T-helper 17 cell (primary cell): ENCODE measurements at places on chromosomes 5 and 9.

DNA sequence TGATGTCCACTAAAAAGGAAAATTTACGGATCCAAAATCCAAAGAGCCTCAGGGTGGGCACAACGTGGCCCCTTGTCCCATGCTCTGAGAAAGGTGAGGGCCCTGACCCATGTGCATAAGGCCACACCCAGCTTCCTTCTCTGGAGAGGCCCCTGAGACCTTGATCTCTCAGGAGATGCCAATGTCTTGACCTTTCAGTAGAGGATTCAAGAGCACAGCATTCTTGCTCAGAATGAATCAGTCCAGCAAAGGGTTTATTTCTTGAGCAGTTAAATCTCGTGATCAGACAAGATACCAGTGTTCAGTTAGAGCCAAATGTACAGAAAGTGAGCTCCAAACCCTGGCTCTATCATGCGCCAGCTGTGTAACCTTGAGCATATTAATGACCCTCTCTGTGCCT is 115.9 kb upstream of the DAPK1 start:
- no peak for DNase-seq

DNA sequence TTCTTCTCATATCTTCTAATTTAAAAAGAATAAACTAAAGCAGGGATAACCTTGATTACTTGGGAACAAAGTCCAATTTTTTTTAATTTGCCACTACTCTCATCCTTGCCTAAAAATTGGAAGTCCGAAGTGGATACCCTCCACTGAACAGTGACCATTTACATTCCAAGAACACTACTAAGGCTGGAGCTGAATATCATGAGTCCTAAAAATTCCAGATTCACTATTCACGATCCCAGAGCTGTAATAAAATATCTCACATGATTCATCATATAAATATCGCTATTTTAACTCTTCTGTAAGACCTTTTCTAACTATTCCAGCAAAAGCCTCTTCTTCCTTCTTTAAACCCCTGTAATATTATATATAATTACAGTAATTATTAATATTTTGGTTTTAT is 57.4 kb downstream of the ATPSCKMT start:
- no peak for DNase-seq

GRCh38 chr5:177366528-177367322 is 9.0 kb downstream of the RGS14 start:
- no peak for DNase-seq

- DNase-seq: no peak
Measured at GRCh38 chr5:127951791-127952190, 131.8 kb upstream of the SLC12A2 start.

DNA sequence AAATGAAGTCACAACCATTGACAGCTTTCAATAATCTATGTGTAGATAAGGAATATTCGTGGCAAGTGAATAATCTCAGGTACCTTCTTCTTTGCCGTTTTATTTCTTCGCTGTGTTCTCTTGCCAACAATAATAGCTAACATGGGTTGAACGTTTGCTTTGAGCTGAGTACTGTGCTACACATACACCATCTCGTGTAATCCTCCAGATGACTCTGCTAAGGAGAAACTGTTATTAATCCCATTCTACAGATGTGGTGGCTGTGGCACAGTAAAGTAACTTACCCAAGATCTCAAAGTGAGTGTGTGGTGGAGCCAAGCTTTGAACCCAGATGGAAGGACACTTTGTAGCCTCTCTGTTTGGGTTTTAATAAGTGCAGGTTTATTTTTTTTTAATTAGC is 179.7 kb downstream of the C9orf152 start:
- DNase-seq: no peak

DNA sequence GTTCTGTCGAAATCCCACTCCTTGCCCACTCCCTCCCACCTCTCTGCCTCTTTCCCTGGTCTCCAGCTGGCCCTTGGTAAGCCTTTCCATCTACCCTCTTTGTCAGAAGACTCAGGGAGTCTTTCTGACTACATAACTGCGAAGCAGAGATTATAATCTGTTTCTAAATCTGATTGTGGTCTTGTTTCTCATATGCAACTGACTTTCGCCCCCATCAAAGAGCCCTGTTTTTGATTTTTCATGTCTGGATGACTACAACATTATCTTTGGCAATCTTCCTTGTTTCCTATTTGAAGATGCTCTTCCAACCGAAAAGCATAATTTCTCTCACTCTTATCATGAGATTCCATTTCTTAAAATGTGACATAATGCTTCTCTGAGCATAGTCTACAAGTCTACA is 218.2 kb upstream of the ADAMTSL1 start:
- DNase-seq: no peak

DNA sequence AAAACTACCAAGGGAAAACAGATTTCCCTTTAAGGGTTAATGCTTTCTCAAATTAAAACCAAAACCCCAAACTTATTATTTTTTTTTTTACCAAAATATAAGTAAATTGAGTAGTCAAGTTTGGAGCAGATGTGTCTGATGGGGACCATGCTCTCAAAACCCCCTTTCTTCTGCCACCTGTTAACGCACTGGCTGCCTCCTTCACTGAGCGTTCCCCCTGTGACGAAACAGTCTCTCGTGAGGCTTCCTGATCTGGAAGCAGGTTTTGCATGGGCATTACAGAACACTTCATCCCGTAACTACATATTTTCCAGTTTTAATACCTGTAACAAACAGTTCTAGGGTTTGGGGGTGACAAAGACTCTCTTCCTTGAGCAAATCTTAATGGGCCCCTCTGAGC is 59.4 kb downstream of the ANKH start:
- no peak for DNase-seq

DNA sequence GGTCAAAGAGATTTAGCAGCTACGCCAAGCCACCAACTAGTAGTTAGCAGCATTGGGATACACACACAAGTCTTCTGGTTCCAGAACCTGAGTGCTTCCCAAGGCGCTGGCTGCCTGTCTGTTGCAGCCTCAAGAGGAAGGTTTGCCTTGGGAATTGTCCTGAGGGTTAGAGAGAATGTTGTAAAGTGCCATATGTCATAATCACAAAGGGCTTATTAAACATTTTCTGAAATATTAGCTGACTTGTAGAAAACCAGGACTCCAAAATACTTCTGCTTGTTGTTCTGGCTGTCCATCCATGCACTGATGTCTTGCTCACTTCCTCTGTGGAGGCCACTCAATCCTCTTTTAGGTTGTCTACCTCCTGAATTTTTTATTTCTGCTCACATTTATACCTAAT is 46.3 kb downstream of the SLC36A1 start:
- no peak for DNase-seq

GRCh38 chr5:39605145-39605544 is 180.4 kb upstream of the DAB2 start:
- DNase-seq: no peak

GRCh38 chr5:66931651-66932050 is 264.9 kb downstream of the CD180 start:
- DNase-seq: no peak

DNA sequence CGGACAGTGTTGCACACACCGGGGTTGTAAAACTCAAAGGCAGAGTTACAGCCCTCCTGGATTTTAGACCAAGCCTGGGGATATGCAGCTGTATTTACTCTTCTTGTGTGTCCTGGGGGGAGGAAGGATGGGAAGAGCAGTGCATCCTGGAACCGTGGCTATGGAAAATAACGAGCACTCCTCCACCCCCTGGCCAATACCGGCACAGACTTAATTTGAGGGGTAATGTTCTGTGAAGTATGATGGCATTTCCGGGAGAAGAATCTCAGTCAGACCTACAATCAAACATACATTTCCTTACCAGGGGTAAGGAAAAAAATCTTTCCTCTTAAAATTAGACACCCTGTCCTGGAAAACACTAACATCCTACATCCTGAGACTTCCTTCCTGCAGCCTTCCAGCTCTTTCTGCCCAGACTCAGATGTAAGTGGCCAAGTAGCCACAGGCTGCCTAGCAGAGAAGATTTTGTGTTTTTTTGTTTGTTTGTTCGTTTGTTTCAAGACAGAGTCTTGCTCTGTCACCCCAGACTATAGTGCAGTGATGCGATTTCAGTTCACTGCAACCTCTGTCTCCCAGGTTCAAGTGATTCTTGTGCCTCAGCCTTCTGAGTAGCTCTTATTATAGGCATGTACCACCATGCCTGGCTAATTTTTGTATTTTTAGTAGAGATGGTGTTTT is 11.0 kb upstream of the ERMP1 start:
- DNase-seq: no peak

DNA sequence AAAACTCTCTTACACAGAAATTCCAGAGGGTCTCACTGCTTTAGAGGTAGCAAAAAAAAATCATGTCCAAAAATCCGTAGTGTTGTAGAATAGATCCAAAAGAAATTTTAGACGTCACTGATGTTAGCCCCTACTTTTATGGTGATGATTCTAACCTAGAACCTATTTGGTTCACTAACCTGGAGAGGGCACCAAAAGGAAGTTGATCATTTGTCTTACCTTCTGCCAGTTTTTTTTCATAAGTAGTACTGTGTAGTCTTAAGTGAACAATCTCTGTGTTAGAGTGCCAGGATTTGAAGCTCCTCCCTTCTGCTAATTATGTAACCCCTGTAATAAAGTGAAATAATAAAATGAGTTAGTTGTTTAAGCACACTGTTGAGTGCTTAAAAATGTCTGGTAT is 215.2 kb downstream of the SMARCA2 start:
- DNase-seq: no peak

DNA sequence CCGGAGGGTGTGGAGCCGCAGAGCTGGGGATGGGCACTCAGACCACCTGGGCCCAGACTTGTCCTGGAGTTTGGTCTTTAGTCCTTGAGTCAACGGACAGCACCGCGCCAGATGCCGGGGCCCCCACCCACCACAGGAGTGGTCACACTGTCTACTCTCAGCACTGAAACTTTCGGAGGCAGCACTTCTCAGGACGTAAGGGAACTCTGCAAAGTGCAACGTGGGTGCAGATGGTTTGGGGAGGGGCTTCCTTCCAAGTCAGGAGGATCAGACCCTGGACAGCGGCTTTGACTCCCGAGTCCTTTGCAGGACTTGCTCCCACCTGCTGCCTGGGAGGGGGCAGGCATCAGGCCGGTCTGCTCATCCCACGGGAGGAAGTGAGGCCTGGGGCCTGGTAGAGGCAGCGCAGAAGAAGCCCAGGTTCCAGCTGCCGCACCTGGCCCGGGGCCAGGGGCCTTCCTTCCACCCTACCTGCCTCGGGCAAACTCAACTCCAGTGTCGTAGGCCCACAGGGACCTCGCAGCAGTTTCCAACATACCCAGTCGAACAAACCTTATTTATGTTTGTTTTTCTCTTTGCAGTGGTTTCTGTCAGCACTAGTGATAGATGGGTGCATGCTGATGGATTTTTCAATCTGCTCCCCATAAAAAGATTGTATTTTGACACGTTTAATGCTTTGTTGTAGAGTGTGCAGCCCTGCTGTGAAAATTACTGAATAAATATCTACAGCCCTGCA is 149.8 kb upstream of the PPP1R26 start:
- DNase-seq: no peak

DNA sequence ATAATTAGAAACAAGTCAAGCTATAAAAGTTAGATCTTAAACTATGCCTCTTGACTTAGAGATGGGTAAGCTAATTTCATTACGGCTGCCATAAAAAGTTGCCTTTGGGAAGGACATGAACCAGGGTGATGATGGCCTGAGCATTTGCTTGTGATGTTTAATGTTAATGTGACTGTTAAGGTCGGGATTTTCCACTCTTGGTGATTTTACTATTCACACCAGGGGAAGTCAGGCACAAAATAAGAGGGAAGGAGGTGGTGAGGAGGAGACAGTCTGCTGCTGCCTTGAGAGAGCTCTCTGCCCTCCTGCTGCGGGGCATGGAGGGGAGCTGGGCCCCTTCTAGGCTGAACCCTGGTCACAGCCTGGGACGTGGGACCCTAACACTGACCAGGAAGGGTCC is 34.4 kb downstream of the AHRR start:
- no peak for DNase-seq

GRCh38 chr5:122458278-122458872 is 146.3 kb downstream of the SNCAIP start:
- no peak for DNase-seq

DNA sequence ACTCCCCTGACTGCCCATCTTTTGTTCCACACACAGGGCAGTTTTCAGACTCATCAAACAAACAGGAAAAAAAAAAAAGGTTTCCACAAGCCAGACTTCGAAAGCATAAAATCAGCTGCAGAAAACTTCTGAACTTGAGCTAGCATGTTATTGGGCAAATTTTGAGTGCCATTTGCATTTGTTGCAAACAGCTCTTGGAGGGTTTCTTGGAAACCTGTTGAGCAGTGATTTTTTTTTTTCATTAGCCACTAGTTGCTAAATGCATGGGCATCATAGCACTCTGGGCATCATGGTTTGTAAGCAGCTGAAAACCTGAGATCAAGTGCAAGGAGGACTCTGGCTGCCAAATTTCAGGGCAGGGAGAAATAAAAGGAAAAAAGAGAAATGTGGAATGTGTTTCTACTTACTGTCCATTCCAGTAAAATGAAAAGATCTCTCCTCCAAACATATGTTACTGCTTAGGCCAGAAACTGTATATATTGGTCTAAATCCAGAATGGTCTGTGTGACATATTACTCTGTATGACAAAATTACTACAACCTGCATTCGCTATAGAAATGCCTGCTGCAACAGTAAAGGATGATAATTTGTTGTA is 85.2 kb upstream of the SMIM23 start:
- no peak for DNase-seq

DNA sequence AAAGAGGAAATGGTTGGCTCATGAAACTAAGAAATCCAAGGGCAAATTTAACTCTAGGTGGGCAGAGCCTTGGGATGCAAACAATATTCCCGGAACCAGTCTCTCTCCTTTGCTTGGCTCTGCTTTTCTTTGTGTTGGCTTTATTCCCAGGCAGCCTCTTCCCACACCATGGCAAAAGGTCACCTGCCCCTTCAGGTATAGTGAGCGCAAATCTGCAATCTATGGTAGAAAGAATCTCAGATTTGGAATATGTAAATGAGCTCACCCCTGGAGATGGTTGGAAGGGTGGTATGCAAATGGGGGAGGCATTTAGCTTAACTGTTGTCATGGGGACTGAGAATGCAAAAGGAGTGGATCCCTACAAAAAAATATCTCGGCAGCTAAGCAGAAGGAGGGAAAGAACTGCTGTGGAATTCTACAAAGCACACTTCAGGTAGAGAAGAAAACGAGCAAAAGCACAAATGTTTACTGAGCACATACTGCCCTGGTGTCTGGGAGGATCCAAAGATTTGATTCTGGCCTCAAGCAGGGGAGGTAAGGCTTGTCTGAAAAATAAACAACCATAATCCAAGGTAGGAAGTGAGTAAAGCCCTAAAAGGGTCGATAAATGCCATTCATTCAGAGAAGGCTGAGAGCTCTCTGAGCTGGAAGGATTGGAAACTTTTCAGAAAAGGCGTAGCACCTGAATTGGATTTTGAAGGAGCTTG is 139.7 kb downstream of the TLE1 start:
- DNase-seq: no peak

DNA sequence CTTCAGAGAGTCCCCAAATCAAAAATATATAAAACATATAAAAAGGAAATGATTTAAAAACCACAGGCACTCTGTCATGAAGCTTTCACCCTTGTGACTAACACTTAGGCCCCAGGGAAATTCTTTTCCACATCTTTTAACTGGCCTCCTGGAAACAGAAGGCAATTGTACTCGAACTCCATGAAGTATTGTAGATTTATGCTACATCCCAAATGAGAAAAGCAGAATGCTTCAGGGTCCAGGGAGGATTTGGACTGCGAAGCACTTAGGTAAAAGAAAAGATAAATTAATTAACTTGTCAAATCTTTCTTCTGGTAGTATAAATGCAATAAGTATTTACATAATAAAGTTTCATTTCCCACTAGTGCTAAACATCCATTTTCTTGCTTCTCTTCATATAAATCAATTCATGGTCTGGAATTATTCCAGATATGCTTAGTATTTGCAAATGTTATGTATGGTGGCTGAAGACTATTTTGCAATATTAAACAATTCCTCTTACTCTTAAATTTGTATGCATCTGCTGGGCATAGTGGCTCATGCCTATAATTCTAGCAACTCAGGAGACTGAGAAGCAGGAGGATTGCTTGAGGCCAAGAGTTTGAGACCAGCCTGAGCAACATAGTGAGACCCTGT is 64.9 kb upstream of the ELL2 start:
- no peak for DNase-seq
